Bronchial epithelial cell (primary cell): ENCODE measurements at places on chromosomes 5 and 9. TPM values are rescaled to one million over a fixed set of nuclear protein-coding genes. Genes with fewer than 3 reads are reported as not detected.

GARIN3 gene
- total RNA-seq: not detected in 2 replicates

DNA sequence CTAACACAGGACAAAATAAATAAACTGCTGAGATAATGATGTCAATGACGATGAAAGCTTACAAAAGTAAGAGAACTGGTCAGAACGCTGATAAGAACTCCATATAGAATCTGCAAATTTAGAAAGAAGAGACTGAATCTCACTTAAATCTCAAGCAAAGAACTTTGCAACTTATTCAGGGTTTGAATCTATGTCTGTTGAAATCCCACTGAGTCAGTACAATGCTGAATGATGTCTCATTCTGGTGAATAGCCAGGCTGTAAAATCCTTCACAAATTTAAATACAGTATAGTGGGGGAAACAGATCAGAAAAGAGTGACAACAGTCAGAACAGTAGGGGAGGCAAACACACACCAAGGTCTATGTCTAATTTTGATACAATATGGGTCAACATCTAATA lies 38.9 kb upstream of the NR3C1 start:
- DNase-seq: peak; percentile 44

GRCh38 chr9:114791736-114792135 lies 14.1 kb downstream of the TNFSF15 start:
- DNase-seq: no peak

DNA sequence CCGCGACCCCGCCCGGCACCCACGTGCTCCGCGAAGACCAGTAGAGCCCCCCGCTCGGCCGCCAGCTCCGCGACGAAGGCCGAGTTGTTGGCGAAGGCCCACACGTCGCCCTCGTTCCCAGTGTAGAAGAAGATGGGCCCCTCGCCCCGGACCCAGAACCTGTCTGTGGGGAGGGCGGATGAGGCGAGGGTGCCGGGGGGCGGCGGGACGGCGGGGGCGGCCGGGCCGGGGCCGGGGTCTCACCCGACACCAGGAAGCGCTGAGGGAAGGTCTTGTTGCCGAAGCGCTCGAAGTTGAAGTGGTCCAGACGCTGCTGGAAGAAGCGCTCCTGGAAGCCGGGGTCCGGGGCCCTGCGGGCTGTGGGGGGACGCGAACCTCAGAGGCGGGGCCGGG lies 317 bp downstream of the DPP7 start:
- DNase-seq: no peak

DNA sequence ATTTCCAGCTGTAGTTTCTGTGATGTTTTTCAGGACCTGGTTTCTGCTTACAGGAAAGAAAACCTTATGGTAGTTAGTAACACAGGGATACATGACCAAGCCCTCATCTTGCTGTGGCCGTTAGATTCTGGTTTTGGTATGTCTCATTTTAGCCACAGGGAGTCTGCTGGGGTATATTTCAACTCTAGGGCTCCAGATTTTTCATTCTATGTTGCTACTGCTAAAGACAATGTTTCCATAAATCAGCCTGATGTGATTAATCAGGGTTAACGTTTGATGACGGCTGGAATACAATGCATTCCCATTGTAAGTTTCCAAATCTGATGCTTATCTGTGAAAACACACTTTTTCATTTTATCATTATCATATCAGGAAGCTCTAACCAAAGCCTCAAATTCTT lies 48.2 kb downstream of the P4HA2 start:
- DNase-seq: no peak

DNA sequence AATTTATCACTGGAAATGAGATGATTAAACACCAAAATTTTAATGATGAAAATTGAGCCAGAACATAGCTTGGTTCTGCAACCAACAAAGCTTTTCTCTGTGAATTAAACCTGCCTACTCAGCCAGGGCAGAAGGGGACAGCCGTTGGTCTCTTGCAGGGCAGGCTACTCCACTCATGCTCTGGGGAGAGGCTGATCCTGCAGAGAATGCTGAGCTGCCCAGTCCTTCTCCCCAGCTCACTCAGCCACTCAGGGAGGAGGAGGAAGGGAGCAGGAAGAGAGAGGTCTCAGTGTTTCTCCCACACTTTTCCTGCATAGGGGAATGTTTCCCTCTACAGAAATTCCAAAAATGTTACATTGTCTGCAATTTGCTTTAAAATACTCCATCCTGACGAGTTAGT lies 40.4 kb upstream of the HMHB1 start:
- no peak for DNase-seq

SLCO6A1 gene
- total RNA-seq: under 0.01 TPM in 1 of 2 replicates, not detected in the other

BTNL8 gene
- not detected in 2 replicates for total RNA-seq

TAF11L5 gene
- total RNA-seq: not detected in 2 replicates

- peak; percentile 60 for DNase-seq
These were observed 243.4 kb upstream of the KLF4 start for GRCh38 chr9:107732781-107733522.

DNA sequence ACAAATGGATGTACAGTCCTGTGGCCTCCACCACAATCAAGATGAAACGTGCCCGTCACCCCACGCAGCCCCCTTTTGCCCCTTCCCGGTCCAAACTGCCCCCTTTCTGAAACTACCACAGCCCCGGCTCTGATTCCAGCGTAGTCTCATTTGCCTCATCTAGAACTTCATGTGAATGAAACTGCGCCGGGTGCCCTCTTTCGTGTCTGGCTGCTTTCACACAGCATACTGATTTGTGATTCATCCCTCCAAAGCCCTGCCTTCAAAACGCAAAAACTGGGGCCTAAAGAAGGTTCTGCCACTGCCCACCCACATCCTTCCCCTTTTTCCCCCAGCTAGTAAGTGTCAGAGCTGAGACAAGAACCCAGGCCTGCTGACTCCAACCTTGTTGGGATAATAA lies 31.5 kb upstream of the NCS1 start:
- DNase-seq: no peak

DNA sequence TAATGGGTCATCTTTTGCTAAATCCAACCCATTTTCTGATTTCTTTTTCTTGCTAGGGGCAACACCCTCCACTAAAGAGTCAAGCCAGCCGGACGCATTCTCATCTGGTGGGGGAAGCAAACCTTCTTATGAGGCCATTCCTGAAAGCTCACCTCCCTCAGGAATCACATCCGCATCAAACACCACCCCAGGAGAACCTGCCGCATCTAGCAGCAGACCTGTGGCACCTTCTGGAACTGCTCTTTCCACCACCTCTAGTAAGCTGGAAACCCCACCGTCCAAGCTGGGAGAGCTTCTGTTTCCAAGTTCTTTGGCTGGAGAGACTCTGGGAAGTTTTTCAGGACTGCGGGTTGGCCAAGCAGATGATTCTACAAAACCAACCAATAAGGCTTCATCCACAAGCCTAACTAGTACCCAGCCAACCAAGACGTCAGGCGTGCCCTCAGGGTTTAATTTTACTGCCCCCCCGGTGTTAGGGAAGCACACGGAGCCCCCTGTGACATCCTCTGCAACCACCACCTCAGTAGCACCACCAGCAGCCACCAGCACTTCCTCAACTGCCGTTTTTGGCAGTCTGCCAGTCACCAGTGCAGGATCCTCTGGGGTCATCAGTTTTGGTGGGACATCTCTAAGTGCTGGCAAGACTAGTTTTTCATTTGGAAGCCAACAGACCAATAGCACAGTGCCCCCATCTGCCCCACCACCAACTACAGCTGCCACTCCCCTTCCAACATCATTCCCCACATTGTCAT lies 72.0 kb downstream of the NUP214 start:
- DNase-seq: no peak
